ENCODE measurements at places on chromosomes 5 and 9. TPM values are rescaled to one million over a fixed set of nuclear protein-coding genes. Genes with fewer than 3 reads are reported as not detected.

Gene PTGES
- total RNA-seq: 30.0 TPM

Gene LCN1
- total RNA-seq: not detected

Gene IL7R
- not detected for total RNA-seq

Gene SAP30L
- 19.4 TPM for total RNA-seq

Gene TAF11L10
- total RNA-seq: not detected

Gene C9orf153
- total RNA-seq: 0.08 TPM

Gene SCGB3A2
- not detected for total RNA-seq

Gene TRMT10B
- total RNA-seq: 1.9 TPM

Gene SLC34A3
- total RNA-seq: not detected

Gene SYK
- total RNA-seq: not detected

Gene ERCC6L2
- total RNA-seq: 56.4 TPM

Gene CDK7
- total RNA-seq: 25.2 TPM

Gene WHRN
- 1.2 TPM for total RNA-seq

Gene FGD3
- total RNA-seq: not detected

Gene AJM1
- total RNA-seq: 0.90 TPM

Gene SIT1
- total RNA-seq: 0.15 TPM

Gene ZNF608
- total RNA-seq: 1.5 TPM

Gene CLIC3
- 4.6 TPM for total RNA-seq

Gene CTNND2
- not detected for total RNA-seq

Gene SOHLH1
- total RNA-seq: not detected

Gene PTGER4
- total RNA-seq: 2.6 TPM

Gene NUTM2G
- not detected for total RNA-seq

Gene SMIM33
- total RNA-seq: not detected
